AG10803 (cell line): ENCODE measurements at places on chromosomes 5 and 9.
A peak's percentile ranks its signal among the peaks of the same experiment; 100 is the strongest.

- DNase-seq = no peak
These were observed 866 bp upstream of the SEMA6A start for GRCh38 chr5:116575326-116576052.

- no peak for DNase-seq
These were observed 51.8 kb upstream of the HMHB1 start for GRCh38 chr5:143760131-143760505.

GRCh38 chr9:69155341-69156030, 18.6 kb upstream of the TJP2 start:
- no peak for DNase-seq

GRCh38 chr5:174895360-174895759, 171.0 kb downstream of the MSX2 start:
- no peak for DNase-seq

DNA sequence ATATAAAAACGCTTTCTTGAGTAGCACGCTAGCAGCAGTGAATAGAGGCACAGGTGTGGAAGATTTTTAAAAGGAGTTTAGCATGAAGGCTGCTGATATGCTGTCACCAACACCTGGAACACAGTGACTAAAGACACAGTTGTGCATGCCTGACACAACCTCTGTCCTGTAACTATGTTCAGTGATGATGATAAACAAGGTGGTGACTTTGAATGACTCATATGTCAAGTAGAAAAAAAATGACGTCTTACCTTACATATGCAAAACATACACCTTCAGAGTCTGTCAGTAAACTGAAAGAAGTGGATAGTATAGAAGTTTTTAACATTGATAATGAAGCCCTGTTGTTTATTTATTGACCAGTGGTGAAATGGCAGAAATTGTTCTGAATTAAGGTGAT, 66.2 kb upstream of the ADCY2 start:
- DNase-seq = no peak

- peak; percentile 81 for DNase-seq
These were observed 84.4 kb downstream of the C9orf152 start for GRCh38 chr9:110123341-110124095.

DNA sequence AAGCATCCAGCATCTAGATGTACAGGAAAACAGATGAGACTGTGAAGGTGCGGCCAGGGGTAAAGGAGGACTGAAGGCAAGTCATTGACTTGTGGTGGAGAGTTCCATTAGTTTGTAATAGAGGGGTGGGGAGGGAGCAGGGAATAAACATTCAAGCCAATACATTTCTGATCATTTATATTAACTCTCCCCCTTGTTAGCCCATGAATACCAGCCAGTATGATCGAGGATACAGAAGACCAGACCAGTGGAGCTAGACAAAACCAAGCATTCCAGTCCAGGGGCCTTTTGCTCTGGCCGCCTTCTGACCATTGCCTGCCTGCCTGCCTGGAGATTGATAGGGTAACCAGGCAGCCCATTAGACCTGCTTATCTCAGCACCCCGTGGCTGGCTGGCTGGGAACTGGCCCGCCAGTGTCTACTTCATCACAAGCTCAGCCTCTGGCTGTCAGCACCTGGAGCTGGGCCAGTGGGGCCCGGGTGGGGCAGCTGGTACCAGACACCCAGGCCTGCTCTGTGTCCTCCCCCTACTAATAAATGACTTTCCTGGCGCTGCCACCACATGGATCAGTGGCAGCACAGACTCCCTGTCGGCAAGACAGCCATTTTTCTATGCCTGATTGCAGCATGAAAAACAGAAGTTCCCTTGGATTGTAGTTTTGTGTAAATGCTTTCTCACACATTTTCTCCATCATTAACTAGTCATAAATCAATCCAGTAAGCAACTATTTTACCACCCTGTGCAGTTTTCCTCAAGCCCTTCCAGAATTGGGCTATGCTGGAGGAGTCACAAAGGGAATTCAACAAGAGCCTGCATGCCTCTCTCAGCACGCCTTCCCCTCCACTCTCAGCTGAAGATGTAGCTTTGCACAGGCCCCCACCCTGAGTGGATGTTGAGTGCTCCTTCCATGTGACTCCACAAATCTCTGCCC, 181.3 kb downstream of the SNCAIP start:
- DNase-seq = no peak

DNA sequence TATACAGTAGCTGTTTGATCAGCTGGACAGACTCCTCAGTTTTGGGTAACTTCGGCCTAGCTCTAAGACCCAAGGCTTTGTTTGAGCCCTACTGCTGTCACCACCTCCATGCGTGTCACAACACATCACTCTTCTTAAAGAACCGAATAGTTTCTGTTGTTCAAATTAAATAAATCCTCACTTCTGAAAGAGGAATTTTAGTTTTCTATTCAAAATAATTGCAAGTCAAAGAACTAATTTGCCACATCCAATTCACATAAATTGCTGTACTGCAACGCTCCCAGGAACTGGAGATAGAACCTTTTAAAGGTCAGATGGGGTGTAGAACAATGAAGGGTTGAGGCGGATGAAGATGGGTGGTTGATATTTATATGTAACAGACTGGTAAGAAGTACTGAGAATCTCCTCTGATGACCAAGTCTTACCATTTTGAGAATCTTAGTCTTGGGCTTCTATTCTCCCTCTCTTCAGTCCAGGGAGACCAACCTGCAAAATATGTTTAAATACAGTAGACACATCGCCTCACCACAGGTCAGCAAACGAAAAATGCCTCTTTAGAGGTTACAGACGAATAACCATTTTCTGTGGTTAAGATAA, 1.6 kb downstream of the NREP start:
- no peak for DNase-seq

- peak; percentile 11 for DNase-seq
These were observed 33.6 kb upstream of the TRIM32 start for GRCh38 chr9:116653348-116654058.

DNA sequence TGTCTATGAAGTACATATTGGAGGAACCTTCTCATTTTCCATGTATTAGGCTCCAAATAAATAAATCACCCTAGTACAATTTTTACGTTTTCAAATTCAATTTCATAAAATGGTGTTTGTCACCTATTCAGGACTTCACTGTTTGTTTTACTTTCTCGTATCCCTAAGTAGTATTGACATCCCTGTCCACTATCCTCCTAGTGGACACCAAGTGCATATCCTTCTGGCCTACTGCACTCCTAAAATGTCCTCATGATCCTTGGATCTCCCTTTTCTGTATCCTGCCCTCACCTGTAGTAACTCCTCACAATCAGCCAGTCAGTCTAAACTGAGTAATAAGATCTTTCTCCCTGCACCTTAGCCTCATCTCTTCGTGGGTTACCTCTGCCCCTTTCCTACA, 539.9 kb downstream of the DMRTA1 start:
- DNase-seq = no peak

- DNase-seq = peak; percentile 57
These were observed 334.7 kb downstream of the ACTL7B start for GRCh38 chr9:108521063-108521590.

DNA sequence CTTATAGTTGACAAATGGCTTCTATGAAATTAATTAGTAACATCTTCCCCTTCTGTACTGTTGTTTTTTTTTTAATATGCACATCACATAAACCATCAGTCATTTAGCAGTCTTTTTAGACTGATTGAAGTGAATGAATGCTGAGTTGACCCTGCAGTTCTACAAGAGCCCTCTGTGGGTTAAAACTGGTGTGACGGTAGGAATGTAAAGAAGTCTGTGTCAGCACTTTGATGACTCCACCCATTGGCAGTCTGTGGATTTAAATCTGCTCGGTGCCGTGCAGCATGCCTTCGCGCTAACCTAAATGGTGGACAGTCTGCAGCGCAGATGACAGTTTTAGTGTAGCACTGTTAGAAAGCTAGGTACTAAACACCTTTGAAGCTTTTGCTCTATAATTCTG, 3.1 kb downstream of the GTF3C4 start:
- DNase-seq = peak; percentile 52

DNA sequence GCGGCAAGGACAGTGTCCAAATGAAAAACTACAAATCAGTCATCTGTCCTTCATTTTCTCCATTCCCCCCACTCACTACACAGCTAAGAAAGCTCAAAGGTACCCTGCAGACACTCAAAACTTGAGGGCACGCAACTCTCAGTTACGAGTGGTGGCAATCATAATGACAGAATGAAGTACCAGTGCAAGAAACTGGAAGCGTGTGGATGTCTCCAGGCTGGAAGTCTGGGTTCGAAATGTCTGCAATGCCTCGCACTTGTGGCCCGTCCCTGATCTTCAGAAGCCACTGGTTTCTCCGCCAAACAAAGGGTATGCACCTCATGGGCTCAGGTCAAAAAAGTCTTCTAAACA, 597 bp upstream of the CENPH start:
- no peak for DNase-seq

DNA sequence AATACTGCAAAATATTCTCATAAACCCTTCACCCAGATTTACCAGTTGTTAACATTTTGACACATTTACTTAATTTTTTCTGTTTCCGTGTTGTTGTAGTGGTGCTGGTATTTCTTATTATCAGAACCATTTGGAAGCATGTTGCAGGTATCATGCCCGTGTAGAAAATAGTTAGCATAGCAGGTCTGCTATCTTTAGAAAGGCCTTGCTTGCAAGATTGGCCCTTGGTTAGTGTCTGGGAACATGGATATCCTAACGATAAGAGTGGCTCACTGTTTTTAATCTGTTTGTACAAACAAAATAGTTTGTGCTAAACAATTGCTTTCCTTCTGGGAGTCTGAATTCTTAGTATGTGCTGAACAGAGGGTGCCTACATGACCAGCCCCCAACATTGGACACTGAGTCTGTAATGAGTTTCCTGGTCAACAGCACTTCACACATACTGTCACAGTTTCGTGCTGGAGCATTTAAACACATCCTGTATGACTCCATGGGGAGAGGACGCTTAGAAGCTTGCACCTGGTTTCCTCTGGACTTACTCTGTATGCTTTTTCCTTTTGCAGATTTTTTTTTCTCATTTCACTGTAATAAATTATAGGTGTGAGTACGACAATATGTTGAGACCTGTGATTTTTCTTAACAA, 66.9 kb downstream of the MAN2A1 start:
- DNase-seq = no peak

GRCh38 chr9:34490360-34490759, 31.8 kb downstream of the DNAI1 start:
- no peak for DNase-seq

DNA sequence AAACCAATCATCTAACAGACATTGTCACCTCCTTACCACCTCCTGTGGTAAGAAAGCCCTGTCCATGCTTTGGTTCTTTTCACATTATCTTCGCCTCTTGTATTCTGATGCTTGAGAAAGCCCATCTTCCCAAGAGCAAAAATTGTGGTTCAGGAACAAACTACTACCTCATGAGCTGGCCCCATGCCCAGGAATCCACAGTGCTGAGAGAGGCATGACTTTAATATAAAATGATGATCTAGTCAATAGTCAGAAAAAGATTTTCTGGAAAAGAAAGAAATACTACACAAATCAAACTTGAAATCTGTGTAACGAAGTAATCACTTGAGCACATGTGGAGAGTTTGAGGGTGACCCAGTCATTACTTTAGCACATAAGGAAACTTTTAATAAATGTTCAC, 94.7 kb downstream of the FGF10 start:
- DNase-seq = peak; percentile 12

- DNase-seq = peak; percentile 97
These were observed 210.6 kb downstream of the AUH start for GRCh38 chr9:91150998-91151717.

DNA sequence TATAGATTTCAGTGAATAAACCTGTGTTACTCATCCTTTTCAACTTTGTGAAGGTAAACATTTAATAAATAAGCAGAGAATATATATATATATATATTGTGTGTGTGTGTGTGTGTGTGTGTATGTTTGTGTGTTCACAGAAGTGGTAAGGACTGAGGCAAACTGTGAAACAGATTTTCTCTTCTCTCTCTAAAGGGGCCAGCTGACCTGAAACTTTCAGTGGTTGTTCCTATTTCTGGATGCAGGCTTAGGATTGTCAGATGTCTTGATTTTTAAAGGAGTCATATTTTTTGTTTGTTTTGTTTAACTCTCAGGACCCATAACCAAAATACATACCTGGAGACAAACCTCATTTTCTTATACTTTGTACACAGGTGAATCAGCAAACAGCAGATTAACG, 714.9 kb upstream of the MEF2C start:
- DNase-seq = no peak

- no peak for DNase-seq
These were observed 241.6 kb downstream of the FBXL7 start for GRCh38 chr5:15741591-15741990.

DNA sequence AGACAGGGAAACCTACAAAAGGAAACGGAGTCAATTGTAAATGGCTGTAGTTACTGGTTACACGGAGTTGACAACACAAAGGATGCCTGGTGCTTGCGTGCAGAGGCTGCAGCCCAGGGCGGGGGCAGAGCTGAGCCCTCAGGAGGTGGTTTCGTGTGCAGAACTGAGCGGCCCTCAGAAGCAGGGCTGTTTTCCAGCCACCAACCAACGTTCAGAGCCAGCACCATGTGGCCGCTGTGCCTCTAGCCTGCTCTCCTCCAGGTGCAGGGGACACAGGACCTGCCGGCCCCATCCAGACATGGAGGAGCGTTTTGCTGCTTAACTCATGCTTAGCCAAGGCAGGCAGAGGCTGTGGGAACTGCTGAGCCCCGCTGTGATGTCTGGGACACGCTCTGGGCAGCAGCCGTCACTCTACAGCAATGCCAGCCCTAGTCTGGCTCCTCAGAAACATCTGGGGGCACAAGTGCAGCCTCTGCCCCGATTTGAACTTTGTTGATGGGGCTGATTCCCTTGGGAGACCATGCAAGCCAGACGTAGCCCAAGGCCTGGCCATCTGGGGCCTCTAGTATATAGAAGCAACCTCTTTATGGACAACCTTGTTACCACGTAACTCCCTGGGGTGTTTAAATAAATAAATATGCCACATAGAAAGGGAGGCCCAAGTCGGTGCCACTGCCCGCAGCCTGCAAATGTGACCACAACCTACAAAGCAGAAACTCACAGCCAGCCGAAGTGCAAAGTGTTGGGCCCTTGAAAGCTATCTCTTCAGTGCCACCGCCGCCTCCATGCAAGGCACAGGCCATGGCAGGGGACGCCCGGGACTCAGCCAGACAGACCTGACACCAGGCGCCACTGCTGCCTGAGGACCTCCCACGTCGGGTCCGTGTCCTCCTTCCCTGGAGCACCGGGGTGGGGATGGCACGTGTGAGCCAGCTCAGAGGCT, 42.1 kb downstream of the NKD2 start:
- no peak for DNase-seq

DNA sequence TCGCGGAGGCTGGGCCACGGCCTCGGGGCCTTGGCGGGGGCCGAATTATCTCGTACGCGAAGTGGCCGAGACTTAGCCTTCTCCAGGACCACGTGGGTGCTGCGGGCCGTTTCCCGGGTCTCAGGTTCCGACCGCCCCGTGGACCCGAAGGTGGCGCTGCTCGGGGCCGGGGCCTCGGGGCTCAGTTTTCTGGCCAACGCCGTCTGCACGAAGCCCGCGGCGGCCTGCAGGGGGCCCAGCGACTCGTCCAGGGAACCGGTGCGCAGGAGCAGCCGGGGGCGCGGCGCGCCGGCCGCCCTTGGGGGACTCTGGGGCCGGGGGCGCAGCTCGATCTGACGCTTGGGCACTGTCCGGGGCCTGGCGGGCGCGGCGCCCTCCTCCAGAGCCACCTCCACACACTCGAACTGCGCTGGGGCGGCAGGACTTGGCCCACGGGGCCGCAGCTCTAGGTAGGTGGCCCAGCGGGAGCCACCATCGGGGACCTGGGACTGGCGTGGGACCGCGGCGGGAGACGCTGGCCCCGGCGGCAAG, 716 bp downstream of the PROB1 start:
- no peak for DNase-seq

GRCh38 chr9:137967280-137967953, 89.8 kb downstream of the CACNA1B start:
- no peak for DNase-seq
